ENCODE measurements at places on chromosomes 1 and 21.

- peak; percentile 70 for DNase-seq
These were observed 507 bp downstream of the AK5 start for GRCh38 chr1:77282187-77282865.

DNA sequence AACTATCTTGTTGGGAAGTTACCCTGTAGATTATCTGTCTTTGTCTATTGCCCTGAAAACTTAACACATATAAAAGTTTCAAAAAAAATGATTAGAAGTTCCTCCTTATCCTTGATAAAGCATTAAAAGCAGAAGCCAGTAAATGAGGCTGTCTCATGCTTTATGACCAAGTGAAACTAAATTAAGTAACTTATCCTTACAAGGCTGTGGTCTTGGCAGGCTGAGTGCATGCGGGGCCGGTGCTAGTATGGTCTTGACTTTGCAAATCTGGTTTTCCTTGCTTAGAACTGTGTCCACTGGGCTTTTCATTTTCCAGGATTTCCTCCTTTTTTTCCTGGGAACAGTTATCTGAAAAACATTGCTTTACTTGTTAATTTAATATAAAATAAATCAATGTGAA is 43.1 kb downstream of the PCNX2 start:
- no peak for DNase-seq

- peak; percentile 76 for DNase-seq
These were observed 641 bp upstream of the ZBTB21 start for GRCh38 chr21:42010507-42011495.

- no peak for DNase-seq
These were observed 123.1 kb downstream of the AKT3 start for GRCh38 chr1:243726806-243727502.

GRCh38 chr1:112708002-112708448 is 1.1 kb upstream of the RHOC start:
- no peak for DNase-seq
